ENCODE measurements at places on chromosomes 2 and 18.

- DNase-seq = no peak
Observed at GRCh38 chr2:216810399-216811160, 49.3 kb downstream of the TNP1 start.

DNA sequence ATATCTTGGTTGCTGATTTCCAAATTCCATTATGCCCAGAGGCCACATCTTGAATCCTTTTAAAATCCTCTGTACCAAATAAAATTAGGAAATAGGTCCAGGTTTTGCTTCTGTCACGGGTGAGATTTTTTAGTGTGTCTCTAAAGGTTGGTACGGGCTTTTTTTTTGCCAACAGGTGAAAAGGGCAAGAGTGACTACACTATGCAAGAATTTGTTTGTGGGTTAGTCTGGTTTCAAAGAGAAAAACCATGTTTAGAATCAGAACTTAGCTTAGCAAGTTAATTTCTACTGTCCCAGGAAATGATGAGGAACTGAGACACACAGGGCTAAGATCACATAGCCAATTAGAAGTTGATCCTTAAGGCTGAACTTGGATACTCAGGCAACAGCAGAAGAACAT, 41.7 kb downstream of the POLR1A start:
- DNase-seq = no peak

DNA sequence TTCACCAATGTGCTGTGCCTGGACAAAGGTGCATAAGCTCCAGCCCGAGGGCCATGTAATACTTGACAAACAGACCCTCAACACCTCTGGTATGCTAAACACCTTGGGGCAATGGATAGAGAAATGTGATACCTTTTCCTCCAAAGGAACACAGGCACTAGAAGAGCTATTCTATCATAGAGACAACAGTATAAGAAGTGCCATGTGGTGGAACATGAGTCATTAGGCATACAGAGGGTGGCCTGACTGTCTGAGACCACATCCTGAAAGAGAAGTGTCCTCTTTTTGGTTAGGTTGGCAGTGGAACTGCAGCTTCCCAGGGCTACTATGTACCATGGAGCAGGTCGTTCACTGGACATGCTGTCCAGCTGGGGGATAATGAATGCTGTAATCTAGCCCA, 153.9 kb downstream of the INSIG2 start:
- no peak for DNase-seq

DNA sequence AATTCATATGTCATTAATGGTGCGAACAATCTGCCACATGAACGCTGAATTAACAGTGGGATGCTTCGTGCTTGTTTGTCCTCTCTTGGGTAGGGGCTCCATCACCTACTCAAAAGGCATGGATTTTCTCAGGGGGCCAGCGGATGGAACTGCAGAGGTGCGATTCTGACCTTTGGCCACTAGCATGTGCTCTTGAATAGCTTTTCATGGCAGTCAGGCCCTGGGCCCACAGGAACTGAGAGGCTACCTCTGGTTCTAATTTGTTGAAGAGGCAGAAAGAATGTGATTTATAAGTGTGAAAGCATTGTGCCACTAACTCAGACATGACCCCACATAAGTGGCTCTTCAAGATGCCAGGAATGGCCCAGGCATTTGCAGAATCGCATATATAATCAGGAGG, 283.2 kb downstream of the INSIG2 start:
- DNase-seq = no peak

DNA sequence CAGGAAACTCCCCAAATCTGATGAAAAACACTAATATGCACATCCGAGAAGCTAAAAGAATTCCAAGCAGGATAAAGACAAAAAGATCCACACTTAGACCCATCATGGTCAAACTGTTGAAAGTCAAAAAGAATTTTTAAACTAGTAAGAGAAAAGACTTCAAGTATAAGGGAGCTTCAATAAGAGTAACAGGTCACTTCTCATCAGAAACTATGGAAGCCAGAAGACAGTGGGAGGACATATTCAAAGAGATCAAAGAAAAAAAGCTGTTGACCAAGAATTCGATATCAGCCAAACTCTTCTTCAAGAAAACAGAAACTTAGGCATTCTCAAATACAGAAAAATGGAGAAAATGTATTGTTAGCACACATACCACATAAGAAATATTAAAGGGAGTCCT, 50.4 kb downstream of the ZC3H8 start:
- no peak for DNase-seq

GRCh38 chr2:1625281-1626001, 118.9 kb downstream of the PXDN start:
- no peak for DNase-seq

DNA sequence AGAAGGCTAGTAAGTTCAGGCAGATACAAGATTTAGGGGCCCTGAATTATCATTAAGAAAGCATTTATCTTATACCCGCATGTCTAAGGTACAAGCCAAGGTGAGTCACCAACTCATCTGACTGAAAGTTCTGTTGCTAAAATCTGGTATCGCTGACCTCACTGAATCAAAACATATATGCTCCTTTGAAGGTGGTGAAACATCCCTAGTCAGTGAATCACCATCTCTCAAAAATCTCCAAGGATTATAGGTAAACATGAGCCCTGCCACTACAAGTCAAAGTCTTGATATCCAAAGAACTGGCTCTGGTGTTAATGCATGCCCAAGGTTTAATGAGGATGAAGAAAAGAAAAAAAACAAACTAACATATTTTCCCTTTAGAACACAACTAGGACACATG, 43.5 kb downstream of the IRS1 start:
- no peak for DNase-seq

DNA sequence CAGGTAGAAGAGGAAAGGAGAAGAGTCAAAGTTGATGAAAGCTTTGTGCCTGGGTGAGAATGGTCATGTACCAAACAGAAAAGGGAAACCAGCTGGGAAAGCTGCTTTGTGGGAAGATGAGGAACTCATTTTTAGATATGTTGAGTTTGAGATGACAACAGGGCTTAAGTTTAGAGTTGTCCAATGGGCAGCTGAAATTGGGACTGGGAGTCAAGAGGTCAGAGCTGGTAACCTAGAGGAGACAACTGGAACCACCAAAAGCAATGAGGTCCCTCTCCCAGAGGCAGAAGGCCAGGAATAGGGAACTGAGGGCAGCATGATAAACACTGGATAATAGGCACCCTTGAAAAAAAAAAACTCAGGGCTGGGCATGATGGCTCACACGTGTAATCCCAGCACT, 48.8 kb downstream of the SLC4A1AP start:
- DNase-seq = no peak

DNA sequence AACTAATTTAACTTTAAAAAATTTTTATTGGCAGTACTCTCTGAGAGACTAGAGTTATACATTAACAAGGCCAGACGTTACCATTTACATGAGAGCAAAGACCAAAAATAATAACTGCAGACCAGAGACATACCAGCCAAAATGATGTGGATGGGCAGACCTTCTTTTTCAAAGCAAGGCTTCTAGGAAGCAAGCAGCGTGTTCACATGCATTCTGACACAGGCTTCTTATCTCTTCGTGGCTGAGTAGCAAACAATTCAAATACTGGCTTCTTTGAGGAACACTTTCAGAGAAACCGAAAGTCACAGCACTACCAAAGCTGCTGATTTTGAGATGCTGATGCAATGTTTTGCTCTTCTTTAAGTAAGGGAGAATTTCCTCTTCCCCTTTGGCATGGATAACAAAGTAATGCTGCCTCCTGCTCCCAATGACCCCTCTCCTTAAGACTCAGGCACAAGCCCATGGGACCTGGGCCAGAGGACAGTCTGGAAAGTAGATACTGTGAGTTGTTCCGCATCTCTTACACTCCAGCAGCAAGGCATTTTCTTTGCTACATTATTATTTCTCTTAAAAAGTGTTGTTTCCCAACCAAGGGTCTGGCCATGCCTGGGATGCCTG, 181.9 kb downstream of the MREG start:
- no peak for DNase-seq

DNA sequence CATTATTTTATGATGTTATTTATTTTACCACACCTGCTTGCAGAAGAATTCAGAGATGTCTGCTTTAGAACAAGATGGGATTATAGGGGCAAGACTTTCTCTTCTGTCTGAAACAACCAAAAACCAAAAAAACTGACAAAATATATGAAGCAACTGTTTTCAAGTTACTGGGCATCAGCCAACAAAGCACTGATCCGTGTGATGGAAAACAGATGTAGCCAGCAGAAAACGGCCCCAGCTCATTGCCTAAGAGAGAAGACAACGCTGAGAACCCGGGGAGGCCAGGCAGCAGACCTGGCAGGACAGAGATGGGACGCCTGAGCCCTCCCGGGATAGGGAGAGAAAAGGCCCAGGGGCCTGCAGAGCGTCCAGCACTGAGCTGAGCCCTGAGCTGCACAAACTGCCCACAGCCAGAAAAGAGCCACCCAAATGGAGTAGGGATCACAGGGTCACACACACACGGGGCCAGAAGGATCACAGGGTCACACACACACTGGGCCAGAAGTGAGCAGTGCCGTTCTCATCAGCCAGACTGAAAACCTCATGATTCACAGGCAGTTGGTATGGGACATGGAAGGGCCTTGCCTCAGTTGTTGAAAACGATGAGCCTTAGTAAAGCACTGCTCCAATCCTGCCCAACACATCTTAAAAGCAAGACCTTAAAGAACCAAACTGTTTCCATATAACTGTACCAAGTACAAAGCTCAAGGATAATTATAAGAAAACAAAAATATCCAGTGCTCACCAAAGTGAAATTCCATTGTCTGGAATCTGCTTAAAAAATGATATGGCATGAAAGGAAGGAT, 12.1 kb downstream of the PXDN start:
- no peak for DNase-seq

GRCh38 chr2:158031371-158031770, 70.3 kb upstream of the UPP2 start:
- DNase-seq = no peak

- DNase-seq = no peak
Observed at GRCh38 chr2:16614314-16614860, 51.2 kb downstream of the CYRIA start.

DNA sequence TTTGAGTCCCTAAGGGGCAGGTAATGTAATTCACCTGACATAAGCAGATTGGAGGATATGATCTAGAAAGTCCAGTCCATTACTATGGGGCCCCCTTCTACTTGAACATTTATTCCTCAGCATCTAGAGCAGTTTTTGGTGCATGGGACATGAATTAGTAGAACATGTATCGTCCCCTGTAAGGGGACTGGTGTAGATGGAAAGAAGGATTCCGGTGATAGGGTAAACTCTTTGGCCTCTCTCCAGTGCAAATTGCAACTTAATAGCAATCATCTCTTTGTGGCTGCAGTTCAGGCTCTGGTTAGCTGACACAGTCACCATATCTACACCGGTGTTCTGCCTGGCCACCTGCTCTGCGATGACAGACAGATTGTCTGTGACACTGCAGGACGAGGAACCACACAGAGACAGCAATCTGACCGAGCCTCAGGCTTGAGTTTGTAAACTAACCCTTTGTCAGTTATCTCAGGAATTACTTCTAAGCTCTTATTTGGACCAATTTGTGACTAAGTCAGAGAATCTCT, 6.4 kb upstream of the SLC8A1 start:
- DNase-seq = no peak

DNA sequence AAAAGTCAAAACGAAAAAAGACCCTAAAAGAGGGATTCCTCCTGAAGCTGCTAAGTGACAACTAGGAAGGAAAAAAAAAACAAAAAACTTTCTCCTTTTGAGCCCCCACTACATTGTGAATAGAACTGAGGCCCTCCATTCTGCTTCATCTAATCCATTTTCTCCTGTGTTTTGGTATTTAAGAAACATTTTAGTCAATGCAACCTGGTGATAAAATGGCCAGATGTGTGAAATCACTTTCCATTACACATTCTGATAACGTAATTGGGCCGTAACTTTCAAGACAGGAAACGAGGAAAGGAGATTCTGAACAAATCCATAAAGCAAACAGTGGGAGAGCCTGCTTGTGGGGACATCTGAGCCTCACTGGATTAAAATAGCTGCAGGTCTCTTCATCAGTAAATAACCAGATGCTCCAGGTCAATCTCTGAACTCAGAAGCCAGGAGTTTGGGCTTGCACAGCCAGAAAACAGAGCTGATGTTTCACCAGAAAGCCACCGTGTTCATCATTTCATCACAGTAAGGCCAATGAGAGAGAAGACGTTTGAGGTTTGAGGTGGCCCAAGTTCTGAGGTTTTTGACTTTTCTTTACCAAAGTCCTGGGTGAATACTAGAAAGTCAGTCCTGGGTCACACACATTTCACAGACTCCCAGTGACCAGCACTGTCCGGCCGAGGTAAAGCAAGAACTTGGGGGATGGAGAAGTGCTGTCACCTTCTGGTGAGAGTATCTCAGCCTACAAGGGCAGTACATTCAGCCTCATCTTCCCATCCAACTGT, 47.8 kb downstream of the TGFA start:
- DNase-seq = no peak

GRCh38 chr2:30235008-30235655, 3.8 kb downstream of the LBH start:
- DNase-seq = no peak

- DNase-seq = no peak
Observed at GRCh38 chr2:206423147-206423546, 20.2 kb upstream of the ADAM23 start.

DNA sequence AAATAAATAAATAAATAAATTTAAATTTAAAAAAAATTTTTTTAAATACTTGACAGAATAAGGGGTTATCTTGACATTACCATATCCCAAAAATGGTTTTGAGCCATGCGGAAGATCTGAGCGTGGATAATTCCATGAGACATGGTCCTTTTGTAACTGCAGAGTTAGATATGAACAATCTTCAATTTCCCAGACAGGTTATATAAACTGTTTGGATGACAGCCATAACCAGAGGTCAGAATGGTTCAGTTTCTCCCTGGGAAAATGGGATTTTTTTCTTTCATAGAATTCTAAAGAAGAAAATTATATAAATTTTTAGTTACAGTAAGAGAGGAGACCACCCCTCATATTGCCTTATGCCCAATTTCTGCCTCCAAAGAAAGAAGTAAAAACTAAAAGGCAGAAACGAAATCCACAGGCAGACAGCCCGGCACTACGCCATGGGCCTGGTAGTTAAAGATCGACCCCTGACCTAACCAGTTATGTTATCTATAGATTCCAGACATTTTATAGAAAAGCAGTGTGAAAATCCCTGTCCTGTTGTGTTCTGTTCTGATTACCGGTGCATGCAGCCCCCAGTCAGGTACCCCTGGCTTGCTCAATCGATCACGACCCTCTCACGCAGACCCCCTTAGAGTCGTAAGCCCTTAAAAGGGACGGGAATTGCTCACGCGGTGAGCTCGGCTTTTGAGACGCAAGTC, 3.0 kb downstream of the GALM start:
- DNase-seq = no peak

GRCh38 chr2:46239847-46240181, 57.4 kb upstream of the EPAS1 start:
- peak; percentile 9 for DNase-seq

- DNase-seq = no peak
Observed at GRCh38 chr2:21646345-21646744, 522.6 kb downstream of the TDRD15 start.
